ENCODE measurements at places on chromosomes 12 and 14.

DNA sequence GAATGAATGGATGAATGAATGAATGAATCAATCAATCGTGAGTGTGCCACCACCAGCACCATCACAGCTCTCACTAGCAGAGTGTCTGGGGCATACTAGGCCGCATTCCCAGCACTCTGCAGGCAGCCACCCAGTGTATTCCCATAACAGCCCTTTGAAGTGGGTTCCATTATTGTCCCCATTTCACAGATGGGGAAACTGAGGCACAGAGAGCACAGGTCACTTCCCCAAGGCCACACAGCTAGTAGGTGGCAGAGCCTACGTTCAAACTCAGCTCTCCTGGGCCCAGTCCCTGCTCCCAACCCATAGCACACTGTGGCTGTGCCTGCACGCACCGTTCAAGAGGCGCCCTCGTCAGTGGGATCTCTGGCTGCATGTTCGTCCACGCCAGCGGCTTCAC, 88.1 kb downstream of the RFLNA start:
- DNase-seq, result no peak

DNA sequence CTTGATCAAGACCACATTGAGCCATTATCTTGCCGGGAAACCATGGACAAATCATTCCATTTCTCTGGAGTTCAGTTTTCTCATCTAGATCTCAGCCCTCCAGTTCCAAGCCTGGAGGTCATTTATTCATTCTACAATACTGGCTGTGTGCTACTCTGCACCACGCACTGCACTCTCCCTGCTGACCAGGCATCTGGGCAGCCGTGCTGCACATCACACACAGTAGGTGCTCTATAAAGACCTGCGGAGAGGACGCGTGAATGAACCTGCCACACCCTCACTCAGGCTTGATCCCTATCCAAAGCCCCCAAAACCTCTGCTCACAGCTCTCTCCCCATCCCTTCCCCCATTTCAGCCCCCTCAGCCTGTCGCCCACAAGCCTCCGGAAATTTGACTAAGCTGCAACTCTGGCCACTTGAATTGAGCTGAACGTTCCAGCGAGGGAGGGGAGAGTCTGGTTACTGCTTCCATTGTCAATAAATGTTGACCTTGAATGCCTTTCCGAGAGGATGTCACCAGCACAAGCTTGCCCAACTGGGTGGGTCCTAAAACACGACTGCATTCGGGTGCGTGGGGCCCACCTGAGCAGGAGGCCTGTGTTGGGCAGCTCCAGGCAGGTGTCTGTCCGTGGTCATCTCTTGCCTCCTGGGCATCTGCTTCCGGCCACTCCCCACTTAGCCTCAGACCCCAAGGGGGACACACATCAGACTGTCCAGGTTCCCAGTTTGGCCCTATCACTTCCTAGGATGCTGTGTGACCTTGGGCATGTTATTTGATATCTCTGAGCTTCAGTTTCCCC, 17.8 kb downstream of the FAIM2 start:
- no peak for DNase-seq

- no peak for DNase-seq
These were observed 104.4 kb upstream of the RFLNA start for GRCh38 chr12:124190312-124191023.

- DNase-seq, result no peak
These were observed 10.2 kb downstream of the HEATR5A start for GRCh38 chr14:31410048-31410650.

DNA sequence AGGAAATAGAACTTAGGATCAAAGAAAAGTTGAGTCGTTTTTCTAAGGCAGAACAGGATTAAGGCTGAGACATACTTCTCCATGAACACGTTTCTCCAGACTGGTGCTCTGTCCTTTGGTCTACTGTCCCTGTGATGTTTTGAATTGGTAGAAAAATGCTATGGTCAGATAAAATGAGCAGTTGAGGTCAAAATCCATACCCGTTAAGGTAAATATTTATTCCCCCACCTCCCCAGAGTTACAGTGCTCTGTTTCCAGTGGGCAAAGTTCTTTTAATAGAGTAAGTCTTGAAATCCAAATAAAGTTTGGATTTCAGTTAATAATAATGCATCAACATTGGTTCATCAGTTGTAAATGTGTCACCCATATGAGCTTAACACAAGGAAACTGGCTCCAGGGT, 74.5 kb downstream of the PTHLH start:
- no peak for DNase-seq

DNA sequence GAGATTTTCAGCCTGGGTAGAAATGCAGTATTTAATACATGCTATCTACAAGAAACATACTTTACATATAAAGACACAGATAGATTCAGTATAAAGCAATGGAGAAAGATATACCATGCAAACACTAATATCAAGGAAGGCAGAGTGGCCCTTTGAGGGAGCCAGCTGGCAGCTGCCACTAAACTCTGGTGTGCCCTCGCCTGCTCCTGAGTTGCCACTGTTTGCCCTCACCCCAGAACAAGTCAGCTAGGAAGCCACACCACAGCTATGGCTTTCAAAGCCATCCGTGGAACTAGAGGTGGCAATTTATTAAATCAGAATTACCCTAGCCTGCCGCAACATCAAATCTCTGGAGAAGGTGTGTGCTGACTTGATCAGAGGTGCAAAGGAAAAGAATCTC, 18.3 kb downstream of the PXN start:
- no peak for DNase-seq

DNA sequence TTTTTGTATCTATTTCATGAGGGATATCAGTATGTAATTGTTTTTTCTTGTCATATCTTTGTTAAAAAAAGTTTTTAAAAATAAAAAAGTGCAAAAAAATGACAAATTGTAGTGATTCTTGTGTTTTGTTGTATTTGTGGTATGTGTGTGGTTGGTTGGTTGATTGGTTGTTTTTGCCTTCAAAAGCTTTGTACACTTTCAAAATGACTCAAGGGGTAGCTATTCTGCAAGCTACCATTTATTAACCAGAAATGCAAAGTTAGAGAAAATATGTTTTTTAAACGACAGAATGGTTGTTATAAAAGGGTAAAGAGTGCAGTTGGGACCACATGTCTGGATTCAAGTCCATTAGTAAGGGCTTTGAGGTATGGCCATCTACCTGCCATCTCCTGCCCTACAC, 119.3 kb downstream of the SLC35F4 start:
- no peak for DNase-seq

GRCh38 chr14:53956427-53957201, at the start of gene BMP4:
Gene BMP4 (minus strand): TSS chr14:53956825. CDS start chr14:53952222, 4,603 bp downstream.
- peak; percentile 50 for DNase-seq

- no peak for DNase-seq
These were observed 59.9 kb downstream of the IRF2BPL start for GRCh38 chr14:76968621-76969063.

- DNase-seq, result no peak
These were observed 334.3 kb upstream of the FBXO33 start for GRCh38 chr14:39766397-39767000.

- DNase-seq, result no peak
These were observed 42.7 kb downstream of the SSH1 start for GRCh38 chr12:108814462-108815211.

DNA sequence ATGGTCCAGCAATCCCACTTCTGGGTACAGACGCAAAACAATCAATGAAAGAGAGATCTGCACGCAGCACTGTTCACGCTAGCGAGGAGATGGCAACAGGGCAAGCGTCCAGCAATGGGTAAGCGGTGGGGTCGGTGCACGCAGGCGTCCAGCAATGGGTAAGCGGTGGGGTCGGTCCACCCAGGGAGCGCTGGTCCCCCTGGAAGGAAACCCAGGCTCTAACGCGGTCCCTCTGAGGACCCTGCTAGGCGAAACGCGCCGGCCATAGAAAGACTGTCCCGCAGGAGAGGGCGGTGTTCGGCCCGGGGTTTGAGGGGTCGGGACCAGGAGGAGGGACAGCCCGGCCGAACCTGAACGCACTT, 618 bp upstream of the PGAM5 start:
- no peak for DNase-seq

GRCh38 chr12:7486512-7486911, 17.1 kb downstream of the CD163 start:
- no peak for DNase-seq

DNA sequence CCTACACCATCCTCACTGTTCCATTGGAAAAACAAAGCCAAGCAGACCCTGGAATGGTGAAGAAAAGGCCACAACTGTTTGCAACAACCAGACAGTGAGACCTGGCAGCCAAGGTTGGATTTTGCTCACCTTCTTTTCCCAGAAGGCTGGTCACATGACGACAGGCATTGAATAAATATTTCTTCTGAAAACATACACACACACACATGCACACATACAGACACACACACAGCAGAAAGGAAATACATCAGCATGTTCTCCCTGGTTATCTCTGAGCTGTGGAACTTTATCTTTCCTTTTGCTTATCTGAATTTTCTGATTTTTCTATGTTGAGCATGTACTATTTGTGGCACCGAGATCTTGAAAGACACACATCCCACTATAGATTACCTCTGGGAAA, 38.0 kb upstream of the CCDC60 start:
- no peak for DNase-seq

DNA sequence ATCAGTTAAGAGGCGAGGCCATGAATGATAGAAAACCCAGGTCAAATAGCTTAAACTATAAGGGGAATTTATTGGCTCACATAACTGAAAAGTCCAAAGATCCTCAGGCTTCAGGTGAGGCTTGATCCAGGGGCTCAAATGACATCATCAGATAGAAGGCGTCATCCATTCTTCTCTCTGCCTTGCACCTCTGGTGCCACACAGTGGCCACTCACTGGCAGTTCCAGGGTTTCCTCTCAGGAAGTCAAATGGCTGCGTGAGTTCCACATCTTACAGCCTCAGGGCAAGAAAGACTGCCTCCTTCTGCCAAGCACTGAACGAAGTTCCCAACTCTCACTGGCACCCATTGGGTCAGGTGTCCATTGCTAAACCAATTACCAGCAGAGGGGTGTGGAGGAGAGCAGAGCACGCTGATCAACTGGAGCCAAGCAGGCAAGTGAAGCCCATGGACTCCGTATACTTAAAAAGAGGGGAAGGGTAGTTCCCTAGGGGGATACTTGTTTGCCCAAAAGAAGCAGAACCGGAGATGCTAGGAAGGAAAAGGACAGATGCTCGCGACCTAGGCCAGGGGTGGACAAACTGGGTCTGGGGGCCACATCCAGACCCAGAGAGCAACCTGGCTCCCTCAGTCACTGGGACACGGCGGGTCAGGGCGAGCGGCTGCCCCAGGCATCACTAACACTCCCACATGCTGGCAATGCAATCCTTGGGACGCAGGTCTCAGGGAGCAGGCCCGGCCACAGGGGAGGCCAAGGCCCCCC, 69.3 kb downstream of the SERPINA3 start:
- DNase-seq, result peak; percentile 63

DNA sequence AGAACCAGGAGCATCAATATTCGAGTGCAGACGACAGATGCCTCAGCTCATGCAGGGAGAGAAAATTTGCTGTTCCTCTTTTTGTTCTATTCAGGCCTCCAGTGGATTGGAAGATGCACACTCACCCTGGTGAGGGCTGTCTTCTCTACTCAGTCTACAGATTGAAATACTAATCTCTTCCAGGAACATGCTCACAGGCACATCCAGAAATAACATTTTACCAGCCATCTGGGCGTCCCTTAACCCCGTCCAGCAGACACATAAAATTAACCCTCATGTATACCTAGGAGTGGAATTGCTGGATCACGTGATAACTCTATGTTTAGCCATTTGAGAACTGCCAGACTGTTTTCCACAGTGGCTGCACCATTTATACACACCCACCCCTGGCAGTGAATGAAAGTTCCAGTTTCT, 4.5 kb upstream of the OAS2 start:
- peak; percentile 6 for DNase-seq

DNA sequence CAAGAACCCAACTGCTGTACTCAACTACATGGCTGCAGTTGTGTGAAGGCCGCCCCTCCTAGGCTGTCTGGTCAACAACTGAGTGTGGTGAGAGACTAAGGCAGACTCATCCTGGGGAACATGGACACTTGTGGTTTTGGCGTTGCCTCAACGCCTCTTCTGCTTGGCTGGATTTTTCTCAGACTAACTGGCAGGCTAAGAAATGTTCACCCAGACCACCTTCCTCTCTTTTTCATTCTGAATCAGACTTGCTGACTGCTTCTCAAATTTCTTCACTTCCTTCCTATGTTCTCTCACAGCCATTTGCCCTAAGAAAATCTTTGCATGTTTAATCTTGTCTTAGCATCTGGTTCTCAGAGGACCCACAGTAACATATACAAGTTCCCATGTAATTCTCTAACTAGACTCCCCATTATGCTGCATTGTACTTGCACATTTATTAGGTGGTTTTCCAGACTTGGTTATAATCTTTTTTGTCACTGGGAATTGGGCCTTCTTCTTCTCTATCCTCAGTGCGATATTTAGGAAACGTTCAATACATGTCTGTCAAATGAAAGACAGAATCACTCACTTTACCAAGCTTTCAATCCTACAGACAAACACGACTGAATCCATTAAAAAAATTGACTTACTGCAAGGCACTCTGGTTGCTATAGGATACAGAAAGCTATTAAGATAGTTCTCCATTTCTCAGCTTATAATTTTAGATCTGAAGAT, 327.6 kb downstream of the CCER1 start:
- peak; percentile 22 for DNase-seq

DNA sequence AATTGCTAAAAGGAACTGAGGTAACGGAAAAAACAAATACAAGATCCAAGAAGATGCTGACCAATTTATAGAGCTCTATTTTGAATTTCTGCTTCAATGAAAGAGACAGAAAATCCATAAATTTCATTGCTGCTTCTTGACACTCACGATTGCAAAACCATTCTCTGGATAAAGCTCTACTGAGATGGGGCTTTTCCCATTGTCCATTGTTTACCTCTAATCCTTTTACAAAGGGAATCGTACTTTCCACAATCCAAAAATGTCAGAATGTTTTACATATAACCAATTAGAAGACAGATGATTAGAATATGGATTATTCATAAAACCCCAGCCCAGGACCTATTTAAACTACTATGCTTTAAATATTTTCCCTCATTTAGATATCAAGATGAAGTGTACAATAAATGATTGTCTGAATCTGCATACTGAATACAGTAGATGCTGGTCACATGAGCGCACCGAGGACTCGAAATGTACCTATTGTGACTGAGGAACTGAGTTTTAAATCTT, 16.7 kb upstream of the TMCC3 start:
- no peak for DNase-seq

GRCh38 chr12:116833474-116833873, 47.8 kb downstream of the HRK start:
- DNase-seq, result no peak

GRCh38 chr12:11717519-11717961, 68.1 kb downstream of the ETV6 start:
- DNase-seq, result peak; percentile 52

DNA sequence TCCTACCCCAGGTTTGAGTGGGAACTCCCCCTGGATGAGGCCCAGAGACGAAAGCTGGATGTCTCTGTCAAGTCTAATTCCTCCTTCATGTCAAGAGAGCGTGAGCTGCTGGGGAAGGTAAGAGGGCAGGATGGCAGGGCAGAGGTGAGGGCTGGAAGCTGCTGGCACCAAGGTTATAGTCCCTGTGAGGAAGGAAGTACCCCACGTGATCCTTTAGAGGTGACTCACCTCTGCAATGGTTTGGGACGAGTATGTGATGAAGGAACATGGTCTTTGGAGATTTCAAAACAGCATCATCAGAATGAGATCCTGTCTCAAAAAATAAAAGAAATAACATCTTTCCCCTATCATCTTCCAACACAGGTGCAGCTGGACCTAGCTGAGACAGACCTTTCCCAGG, 9.2 kb upstream of the MYL6B start:
- DNase-seq, result no peak

GRCh38 chr12:18982226-18982949, 147.1 kb upstream of the PLEKHA5 start:
- no peak for DNase-seq

- peak; percentile 57 for DNase-seq
These were observed 1081.5 kb downstream of the VRK1 start for GRCh38 chr14:97878727-97879126.

GRCh38 chr14:95609398-95609990, 74.6 kb downstream of the GLRX5 start:
- DNase-seq, result peak; percentile 36
